ENCODE measurements at places on chromosomes 7 and 10.

DNA sequence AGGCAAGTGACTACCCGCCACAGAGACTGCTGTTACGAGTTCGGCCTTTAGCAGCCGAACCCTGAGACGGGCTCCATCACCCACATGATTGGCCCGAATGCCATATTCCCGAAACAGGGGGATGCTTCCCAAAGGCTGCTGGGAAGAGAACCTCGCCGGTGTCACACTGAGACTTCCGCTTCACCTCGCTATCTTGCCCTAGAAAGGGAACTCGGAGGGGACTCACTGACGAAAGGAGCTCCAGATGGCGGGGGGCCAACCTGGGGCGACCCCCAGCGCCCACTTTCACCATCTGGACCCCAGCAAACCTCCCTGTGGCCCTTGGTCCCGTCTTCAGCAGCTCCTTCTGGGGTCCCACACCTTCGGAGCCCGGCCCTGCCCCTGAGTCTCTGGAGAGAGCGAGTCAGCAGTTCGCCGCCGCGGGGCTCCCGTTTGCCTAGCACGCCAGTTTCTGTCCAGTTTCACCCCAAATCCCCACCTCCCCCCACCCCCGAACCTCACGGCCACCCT lies 529 bp downstream of the HPS1 start:
- no peak for DNase-seq

DNA sequence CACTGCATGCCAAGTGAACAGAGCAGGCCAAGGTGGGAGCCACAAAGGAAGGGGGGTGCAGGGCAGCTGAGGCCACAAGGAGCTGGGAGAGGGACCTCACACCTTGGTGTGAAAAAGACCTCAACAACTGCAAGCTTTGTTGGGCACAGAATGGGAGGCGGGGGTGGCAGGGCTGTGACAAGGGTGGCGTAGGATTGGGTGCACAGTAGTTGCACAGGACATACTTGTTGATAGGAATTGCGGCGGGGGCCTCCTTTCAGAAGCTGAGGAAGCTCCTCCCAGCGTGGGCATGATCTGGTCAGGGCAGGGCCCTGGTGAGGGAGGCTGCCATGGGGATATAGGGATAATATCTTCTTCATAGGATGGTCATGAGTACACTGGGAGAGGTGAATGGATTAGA lies 25.8 kb downstream of the POLL start:
- DNase-seq: no peak

DNA sequence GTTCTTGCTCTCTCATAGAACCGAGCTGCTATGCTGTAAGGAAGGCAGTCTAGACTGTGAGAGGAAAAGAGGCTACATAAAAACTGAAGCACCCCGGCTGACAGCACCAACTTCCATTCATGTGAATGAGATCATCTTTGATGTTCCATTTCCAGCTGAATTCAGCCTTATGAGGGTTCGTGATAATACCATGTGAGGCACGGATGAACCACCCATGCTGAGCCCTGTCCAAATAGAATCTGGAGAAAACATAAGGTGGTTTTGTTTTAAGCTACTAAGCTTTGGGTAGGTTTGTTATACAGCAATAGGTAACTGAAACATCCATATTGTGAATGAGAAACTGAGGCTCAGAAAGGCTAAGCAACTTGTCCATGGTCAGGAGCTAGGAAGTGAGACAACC lies 6.9 kb upstream of the VAX1 start:
- DNase-seq: no peak

DNA sequence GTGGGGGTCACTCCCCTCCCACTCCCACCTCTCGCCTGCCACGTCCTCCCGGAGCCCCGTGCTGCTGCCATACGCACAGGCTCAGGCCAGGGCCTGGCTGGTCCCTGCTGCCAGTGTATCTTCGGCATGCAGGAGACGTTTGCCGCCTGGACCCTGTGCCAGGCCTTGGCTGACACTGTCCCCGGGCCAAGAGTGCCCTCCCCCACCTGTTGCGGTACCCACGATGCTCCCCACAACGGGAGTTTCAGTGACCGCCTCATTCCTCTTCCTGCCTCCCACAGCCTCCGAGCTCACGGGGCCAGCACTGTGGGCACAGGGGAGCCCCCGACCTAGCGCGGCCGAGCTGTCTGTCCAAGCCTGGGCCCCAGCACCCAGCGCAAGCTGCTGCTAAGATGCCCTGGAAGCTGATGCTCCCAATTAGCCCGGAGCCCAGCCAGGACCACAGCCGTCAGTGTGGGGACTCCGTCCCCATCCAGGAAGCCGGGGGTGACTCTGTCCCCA lies 7.4 kb downstream of the TTYH3 start:
- DNase-seq: no peak

DNA sequence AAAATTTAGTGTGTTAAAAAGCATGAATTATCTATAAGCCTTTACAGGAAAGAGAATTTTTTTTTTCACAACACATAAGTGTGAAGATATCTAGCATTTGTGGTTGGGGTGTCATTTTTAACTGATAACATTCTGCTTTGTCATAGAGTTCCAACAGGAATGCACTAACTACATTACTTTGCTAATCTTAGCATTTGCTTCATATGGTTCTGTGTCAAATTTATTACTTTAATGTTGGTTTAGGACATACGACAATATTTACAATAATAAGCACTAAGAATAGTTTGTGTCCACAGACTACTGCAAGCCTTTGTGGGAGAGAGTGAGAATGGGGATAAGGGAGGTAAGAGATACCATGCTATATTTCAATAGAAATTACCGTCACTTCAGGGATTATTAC lies 40.6 kb upstream of the MAGI2 start:
- DNase-seq: no peak

- DNase-seq: no peak
Observed at GRCh38 chr7:135160858-135161653, 9.5 kb downstream of the CYREN start.

GRCh38 chr7:21198921-21199320 lies 229.0 kb upstream of the SP4 start:
- no peak for DNase-seq

DNA sequence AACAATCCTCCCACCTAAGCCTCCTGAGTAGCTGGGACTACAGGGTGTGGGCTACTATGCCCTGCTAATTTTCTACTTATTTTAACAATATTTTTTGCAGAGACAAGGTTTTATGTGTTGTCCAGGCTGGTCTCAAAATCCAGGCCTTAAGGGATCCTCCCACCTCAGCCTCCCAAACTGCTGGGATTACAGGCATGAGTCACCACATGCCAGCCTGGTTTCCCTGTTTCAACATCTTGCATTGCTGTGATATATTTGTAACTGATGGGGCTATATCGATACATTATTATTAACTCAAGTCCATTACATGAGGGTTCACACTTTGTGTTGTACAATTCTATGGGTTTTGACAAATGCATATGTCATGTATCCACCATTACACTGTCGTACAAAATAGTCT lies 41.9 kb upstream of the OGDHL start:
- no peak for DNase-seq

DNA sequence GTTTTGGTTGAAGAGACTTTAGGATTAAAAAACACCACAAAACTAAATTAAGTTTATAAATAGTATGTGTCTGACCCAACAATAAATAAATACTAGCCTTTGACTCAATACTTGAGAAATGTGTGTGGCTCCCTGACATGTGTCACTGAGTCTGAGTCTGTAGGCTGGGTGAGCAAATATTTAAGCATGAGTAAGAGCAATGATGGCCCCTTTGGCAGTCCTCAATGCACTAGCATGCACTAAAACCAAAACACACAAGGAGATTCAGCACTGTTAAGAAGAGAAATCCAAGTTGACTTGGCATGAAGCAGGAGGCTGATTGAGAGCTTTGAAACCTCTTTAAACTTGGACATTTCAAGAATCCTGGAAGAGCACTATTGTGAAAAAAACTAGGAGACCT lies 37.1 kb downstream of the CCDC71L start:
- no peak for DNase-seq

GRCh38 chr7:82167558-82168314 lies 275.8 kb downstream of the CACNA2D1 start:
- DNase-seq: no peak

- DNase-seq: no peak
Observed at GRCh38 chr10:31143331-31143935, 111.8 kb upstream of the ZNF438 start.

- DNase-seq: no peak
Observed at GRCh38 chr10:6089334-6090219, 743 bp downstream of the RBM17 start.

- DNase-seq: no peak
Observed at GRCh38 chr7:77867537-77867865, 68.9 kb downstream of the PHTF2 start.
